Activated CD8-positive, alpha-beta memory T cell treated with anti-CD3 and anti-CD28 coated beads for 36 hours (primary cell): ENCODE measurements at places on chromosomes 1 and 21. TPM values are rescaled to one million over a fixed set of nuclear protein-coding genes. Genes with fewer than 3 reads are reported as not detected.

Gene PLEKHG5
- total RNA-seq = 2.1 TPM

Gene FMO5
- total RNA-seq = 0.38 TPM

Gene ANGPTL3
- not detected for total RNA-seq

Gene FAM167B
- total RNA-seq = not detected

Gene FAAH
- 4.8 TPM for total RNA-seq

Gene CLCA1
- not detected for total RNA-seq

Gene PLA2G5
- total RNA-seq = not detected

Gene PIGV
- 27.3 TPM for total RNA-seq

Gene GPR153
- total RNA-seq = 0.67 TPM

Gene RBM34
- total RNA-seq = 116 TPM

Gene JAM2
- total RNA-seq = 1.3 TPM

Gene SYT14
- total RNA-seq = not detected
